Amygdala (tissue), 56 donors: ENCODE measurements at places on chromosomes 2 and 18.

- DNase-seq = peak; percentile 6
Observed at GRCh38 chr18:44507729-44508325, 172.9 kb upstream of the SETBP1 start.

DNA sequence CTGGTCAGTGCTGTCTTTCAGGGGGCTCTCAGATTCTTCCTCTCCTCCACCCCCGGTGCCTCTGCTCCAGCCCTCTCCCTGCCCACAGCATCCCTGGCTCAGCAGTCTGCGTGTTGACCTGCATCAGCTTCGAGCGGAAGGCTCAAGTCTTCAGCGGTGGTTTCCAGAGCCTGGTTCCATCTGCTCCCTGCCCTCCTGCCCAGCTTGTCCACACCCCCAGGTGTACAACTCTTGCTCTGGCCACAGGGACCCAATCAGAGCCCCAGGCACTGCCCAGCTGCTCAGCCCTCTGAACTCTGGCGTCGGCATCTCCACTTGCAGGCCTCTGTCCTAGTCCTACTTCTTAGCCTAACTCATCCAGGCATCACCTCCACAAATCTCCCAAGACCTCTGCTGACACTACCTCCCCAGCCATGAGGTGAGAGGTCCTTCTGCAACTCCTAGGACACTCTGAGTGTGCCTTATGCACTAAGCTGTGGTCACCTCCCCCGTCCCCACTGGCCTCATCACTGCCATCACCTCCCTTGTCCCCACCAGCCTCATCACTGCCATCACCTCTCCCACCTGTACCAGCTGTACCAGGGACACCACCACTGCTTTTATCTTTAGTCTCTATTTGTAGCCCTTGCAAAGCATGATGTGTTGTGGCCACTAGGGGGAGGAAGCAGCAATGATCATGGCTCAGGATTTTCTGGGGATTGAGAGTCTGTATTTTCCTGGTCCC, 60.9 kb downstream of the EDAR start:
- no peak for DNase-seq

DNA sequence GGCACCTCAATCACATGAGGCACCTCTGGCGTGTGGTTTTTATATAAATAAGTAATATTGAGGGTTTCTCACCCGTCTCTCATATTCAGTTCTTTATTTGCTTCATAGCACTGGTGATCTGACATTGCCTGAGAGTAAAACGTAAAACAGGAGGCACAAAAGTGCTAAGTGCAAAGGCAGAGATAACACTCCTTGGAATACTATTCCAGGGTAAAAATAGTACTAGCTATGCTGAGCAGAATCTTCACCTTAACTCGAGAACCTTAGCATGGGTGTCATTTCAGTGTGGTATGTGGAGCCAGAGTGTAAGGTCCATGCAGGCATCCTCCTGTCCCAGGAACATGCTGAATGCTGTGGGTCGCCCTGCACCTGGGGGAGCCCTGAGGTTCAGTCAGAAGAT, 26.9 kb downstream of the ZCCHC2 start:
- no peak for DNase-seq

- DNase-seq = no peak
Observed at GRCh38 chr18:8361941-8362471, 247.2 kb upstream of the RAB12 start.

DNA sequence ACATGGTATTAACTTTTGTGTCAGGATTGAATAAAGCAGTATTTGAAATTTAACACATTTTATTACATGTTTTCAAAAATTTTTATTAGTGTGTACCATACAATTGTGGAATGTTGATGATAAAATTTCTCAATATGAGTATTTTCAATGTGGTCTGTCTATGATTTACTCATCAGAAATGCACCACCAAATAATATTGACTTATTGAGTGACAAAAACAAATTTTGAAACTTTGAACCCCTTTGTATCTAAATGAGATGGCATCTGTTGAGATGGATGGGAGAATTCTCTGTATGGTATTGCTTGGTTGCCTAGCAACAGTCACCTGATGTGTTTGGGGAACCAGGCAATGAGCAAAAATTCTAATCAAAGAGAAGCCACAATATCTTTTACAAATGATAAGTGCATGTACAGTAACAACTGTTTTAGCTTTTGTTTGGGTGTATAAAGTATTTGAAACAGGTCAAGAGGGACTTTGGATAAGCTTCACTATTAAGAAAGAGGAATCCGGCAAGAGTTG, 400.1 kb downstream of the CCDC85A start:
- no peak for DNase-seq

DNA sequence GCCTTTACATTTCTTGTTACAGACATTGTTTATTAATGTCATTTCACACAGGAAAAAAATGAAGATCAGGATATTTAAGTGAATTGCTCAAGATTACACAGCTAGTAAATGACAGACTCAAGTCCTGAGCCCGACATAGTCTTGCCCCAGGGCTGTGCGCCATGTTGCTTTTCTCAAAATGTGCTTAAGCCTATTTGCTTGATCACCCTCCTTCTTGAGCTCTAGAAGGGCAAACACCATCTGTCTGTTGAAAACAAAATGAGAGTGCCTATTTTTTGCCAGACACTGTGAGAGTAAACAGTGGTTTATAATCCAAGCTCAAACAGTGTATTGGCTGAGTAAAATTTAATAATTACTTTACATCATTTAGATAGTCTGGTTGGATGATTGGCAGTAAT, 34.8 kb upstream of the HNMT start:
- DNase-seq = no peak

GRCh38 chr18:53946594-53946993, 277.9 kb downstream of the MBD2 start:
- no peak for DNase-seq
